Activated T-cell treated with anti-CD3 and anti-CD28 coated beads for 24 hours (primary cell): ENCODE measurements at places on chromosomes 3 and 15.
A peak's percentile ranks its signal among the peaks of the same experiment; 100 is the strongest.

GRCh38 chr3:114420072-114420471, 126.2 kb downstream of the TIGIT start:
- DNase-seq, result no peak

- no peak for DNase-seq
Observed at GRCh38 chr15:46120713-46121112, 485.9 kb downstream of the SQOR start.

- DNase-seq, result no peak
Observed at GRCh38 chr3:41338276-41338675, 139.0 kb downstream of the CTNNB1 start.

DNA sequence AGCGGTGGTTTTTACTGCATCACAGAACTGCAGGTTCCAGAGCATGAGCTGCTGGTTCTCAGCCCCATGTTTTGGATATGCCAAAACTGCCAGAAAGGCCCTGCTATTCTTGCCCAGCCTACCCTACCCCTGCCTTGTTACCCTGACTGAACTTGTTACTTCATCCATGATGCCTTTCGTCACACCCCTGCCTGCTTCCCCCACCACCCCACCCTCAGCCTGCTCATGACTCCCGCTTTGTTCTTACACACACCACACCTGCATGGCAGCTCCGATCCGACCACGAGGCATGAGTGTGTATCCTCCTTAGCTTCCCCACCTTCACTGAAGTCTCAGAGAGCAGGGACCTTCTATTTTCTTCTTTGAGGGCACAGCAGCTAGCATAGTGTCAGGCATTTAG, 5.1 kb upstream of the TM4SF1 start:
- no peak for DNase-seq

DNA sequence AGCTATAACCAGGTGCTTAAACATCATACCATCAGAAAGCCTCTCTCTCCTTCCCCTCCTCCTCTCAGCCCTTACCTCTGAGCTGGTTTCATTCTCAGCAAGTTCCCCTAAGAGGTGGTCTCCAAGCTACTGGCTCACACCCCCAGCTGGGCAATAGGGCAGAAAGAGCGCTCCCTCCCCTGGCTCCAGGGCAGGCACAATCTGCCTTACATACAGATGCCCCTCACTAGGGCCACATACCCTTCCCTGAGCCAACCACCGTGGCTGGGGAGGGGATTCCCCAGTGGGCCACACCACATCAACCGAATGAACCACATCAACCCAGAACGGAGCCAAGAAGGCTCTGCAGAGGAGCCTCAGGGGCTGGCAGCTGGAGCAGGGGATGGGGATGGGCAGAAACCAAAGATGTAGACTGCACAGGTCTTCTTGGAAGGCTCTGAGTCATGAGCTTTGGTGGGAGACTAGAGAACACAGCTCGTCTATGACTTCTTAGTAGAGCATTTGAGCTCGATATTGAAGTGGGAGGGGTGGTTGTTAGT, 4.6 kb upstream of the FBLN2 start:
- peak; percentile 41 for DNase-seq

DNA sequence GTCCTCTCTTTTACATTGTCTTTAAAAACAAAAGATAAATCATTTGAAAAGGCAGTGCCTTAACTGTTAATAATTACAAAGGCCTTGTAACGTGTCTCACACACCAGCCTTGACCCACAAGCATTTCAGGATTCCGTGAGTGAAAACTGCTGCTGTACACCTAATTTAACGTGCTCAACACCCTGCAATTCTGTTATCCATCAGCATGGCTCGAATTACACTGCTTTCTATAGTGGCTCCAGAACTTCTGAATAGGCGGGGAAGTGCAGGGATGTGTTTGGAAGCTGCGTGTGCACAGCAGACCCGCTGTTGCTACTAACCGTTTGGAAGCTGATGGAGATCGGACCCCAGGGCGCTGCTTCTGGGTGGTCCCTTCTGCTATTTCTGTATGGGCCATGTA, 9.9 kb upstream of the ETFA start:
- no peak for DNase-seq

- no peak for DNase-seq
Observed at GRCh38 chr15:69289342-69290146, 9.2 kb upstream of the PAQR5 start.

- peak; percentile 10 for DNase-seq
Observed at GRCh38 chr3:61520966-61521628, 40.3 kb upstream of the PTPRG start.

DNA sequence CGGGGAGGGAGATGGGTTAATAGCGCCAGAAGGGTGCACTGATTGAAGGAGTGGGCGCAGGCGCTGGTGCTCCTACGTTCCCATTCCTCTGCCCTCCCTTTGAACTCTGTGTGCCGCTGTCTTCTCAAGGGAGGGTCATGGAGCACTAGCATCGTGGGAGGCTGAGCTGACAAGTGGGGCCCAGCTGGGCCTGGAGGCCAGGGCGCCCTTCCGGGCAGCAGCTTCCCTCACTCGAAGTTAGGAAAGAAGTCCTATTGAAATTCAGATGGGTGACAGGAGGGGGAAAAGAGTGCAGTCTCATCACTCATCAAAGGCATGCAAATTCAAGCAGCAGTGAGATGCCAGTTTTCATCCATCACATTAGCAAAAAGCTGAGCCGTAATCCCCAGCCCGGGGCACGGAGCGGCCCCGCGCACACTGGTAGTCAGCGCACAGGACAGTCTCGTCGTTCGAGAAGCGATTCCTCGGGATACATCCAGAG, 128.2 kb downstream of the LRRK1 start:
- no peak for DNase-seq

- DNase-seq, result no peak
Observed at GRCh38 chr15:98706986-98707385, 58.6 kb downstream of the IGF1R start.

DNA sequence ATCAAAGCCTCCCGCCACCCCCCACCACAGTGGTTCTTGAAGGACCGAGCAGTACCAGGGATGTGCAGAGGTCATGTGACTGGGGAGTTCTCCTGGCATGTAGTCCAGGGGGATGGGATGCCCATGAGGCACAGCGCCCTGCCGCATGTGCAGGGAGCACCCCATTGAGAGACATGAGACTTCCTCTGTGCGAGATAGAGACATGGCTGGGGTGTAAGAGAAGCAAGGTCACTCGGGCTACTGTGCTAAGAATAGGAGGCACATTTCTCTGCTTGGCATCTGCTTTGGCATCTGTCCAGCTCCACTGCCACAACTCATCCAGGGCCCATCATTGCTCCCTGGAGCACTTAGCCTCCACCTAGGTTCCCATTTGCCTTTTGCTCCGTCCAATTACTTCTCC, 2.4 kb upstream of the CYP1A1 start:
- DNase-seq, result no peak

- DNase-seq, result no peak
Observed at GRCh38 chr3:60131618-60132017, 1081.8 kb upstream of the CFAP20DC start.

DNA sequence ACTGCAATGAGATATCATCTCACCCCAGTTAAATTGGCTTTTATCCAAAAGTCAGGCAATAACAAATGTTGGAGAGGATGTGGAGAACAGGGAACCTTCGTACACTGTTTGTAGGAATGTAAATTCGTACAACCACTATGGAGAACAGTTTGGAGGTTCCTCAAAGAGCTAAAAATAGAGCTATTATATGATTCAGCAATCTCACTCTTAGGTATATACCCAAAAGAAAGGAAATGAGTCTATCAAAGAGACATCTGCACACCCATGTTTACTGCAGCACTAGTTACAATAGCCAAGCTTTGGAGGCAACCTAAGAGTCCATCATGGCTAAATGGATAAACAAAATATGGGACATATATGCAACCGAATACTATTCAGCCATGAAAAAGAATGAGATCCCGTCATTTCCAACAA, 68.0 kb upstream of the HES1 start:
- DNase-seq, result no peak

- no peak for DNase-seq
Observed at GRCh38 chr3:77014226-77014625, 25.7 kb upstream of the ROBO2 start.

GRCh38 chr3:50226888-50227389, 9.1 kb upstream of the GNAI2 start:
- peak; percentile 34 for DNase-seq

DNA sequence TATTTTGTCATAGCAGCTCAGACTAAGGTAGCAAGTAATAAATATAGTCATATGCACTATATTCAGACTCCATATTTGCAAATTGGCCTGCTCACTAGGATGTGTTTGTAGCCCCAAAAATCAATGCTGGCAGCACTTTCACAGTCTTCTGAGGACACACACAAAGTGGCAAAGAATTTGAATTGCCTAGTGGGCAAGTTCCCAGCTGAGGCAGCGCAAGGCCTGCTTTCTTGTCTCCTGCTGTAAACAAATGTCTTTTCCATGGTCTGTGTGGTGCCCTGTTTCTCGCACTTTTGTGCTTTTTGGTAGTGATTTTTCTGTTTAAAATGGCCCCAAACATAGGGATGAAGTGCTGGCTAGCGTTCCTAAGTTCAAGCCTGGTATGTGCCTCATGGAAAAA, 416.0 kb downstream of the OCA2 start:
- DNase-seq, result no peak

DNA sequence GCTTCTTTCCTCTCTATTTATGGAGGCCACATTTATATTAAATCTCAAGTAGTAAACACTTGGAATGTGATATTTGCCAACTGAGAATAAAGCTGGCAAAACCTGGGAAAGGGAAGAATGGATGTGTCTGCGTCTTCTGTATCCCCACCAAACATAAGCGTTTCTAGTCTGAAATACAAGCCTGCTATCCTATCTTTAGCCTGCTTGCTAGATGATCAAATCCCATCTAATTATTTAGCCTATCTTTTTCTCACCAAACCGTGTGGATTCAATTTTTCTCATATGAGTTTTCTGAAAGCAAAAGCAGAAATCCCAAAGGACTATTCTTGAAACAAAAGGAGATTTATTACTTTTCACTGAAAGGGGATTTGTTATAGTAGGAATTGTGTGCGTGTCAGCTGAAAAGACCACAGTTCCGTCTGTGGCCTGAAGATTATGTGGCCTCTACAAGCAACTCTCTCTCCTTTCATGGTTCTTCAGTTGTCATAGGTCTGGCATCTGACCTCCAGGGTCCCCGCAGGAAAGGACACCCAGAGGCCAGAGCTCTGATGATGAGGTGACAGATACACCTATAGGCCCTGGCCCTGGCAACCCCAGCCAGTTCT, 266.0 kb upstream of the MCTP2 start:
- DNase-seq, result no peak

- no peak for DNase-seq
Observed at GRCh38 chr3:136932978-136933772, 24.6 kb upstream of the IL20RB start.

DNA sequence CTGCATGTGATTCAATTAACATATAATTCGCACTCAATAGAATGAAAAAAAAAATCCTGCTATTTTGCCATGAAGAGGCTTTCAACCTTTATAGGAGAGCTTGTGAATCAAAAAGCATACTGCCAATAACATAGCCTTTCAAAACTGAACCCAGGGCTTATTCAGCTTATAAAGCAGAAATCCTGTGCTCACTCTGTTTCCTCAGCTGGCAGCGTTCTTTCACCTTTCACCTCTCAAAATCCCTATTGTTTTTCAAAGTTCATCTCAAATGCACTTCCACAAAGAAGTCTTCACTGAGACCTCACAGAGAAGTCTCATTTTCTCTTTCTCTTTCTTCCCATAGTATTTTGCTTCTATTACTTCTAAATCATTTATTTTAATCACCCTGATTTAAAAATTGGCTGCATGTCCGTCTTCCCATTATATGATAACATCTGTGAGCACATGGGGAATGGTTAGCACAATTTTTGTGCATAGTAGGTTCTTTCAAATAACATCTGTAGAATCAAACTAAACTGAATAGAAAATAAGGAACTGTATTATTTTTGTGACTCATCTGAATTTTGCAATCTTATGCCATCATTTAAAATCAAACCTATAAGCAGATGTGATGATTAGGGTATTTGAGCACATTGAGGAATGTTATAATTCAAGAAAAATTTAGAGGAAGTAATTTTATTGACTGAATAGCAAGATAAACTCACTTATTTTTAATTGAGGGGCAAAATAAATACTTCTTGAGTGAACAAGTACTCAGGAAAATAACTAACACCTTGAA, 373.4 kb downstream of the NLGN1 start:
- DNase-seq, result no peak

DNA sequence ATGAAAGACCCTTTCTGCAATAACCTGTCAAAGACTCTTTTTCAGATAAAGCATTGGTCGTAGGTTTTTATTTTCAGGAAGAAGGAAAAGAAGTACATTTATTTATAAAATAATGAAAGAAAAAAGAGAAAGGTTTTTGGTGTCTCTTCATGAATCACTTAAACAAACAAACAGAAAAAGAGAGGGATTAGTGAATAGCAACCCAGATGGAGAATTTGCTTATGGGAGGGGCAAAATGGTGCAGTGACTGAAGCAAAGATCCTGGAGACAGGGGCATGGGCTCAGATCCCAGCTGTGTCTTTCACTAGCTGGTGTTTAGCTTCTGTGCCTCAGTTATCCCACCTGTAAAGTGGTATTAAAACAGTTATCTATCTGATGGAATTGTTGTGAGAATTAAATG, 78.6 kb upstream of the PFN2 start:
- DNase-seq, result no peak

DNA sequence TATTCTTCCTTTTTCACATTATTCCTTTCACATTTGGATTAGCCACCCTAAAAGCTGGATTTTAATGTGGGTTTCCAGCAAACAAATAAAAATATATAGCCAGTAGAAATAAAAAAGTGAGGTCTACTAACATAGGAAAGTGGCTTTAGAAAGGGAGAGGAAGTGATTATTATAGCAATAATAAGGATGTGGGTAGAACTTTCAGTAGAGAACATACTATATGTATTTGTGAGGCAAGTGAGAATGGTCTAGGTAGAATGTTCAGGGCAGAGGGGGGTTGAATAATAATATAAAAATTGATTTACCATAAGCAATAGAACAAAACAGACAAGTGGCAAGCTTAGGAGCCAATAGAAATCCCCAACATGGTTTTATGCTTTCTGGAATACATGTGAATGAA, 88.6 kb downstream of the NR1I2 start:
- DNase-seq, result no peak

DNA sequence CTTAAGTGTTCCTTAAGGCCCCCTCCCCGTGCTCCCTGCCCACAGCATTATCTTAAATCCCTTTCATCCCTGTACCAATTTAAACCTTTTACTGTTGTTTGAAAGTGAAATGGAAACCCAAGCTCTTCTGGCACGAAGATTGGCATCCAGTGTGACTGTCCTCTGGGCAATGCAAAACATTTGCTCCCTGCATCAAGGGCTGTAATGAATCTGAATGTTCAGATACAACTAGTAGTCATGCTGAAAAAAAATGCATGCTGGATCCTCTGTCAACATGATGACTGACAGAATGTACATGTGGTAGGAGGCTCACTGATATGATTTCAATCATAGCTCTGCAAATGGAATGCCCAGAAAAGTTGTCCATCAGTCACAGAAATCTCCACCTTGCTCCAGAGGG, 8.1 kb upstream of the CDIN1 start:
- DNase-seq, result no peak

- DNase-seq, result no peak
Observed at GRCh38 chr3:78732471-78732870, 1035.3 kb downstream of the ROBO1 start.
